Panc1 (cell line): ENCODE measurements at places on chromosomes 2 and 18.

DNA sequence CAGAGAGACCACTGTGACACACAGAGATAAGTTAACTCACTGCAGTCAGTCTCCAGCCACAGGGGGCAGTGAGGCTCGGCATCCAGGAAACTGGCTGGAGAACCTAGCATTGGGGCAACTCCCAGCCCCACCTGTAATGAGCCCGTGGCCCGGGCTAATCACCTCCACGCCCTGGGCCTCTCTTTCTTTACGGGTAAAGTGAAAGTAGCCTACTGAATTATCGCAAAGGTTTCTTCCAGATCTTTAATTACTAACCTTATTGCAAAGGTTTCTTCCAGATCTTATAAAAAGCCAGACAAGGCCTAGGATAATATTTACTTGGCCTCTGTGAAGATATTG, 45.7 kb upstream of the ACAA2 start:
- no peak overlapping the region for H3K27ac ChIP-seq
- DNase-seq: no peak
- no peak overlapping the region for H3K4me3 ChIP-seq
- no peaks in the 10 kb centered on the region for H3K36me3 ChIP-seq
- no peaks in the 10 kb centered on the region; the same call in 1 of the 2 replicates for H3K4me1 ChIP-seq

- H3K27ac ChIP-seq: no peak overlapping the region
- H3K36me3 ChIP-seq: no peaks in the 10 kb centered on the region
- H3K4me3 ChIP-seq: no peak overlapping the region
- H3K4me1 ChIP-seq: no peaks in the 10 kb centered on the region
- DNase-seq: no peak
- no peaks in the 10 kb centered on the region for H3K27me3 ChIP-seq
These were observed 252.4 kb downstream of the FSIP2 start for GRCh38 chr2:185990861-185991525.

- no peak overlapping the region for H3K4me3 ChIP-seq
- H3K27ac ChIP-seq: no peak overlapping the region
- peak; percentile 17 for DNase-seq
- no peaks in the 10 kb centered on the region for H3K4me1 ChIP-seq
These were observed 784.8 kb upstream of the CDH2 start for GRCh38 chr18:28961669-28962228.

DNA sequence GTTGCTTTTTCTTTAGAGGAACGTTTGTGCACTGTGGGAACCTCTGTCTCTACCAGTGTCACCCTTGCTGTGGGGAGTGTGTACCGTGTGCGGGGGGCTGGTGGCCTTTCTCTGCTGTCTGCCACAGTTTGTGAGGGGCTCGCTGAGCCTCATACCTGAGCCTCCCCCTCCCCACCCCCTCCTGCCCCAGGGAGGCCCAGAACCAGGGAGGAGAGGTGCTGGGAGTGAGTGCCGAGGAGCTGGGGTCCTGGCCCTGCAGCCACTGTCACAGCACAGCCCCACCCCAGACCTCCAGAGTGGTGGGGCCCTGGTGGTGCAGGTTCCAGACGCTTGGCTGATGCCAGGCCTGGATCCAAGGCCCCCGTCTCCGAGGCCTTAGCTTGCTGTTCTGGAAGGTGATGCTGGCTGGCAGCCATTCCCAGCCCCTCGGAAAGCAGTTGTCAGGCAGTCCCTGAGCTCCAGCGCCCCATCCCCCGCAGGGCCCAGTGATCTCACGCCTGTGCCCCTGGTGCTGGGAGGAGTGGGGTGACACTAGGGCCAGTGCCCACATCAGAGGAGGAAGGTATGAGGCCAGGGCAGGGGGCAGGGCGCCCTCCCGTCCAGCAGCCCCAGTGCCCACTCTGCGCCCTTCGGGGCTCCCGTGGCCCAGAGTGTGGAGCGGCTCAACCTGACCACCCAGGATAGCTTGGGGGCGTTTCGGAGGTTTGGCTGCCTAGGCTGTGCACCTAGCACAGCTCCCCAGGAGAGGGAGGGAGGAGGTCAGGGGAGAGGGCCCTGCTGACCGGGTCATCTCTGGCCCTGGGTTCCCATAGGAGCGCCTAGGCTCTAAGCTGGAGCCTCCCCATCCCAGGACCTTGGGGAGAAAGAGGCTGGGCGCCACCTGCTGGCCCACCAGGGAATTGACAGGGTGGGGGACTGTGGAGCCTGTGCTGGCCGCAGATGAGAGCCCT, 53.0 kb upstream of the ALPP start:
- no peak for DNase-seq
- no peaks in the 10 kb centered on the region for H3K36me3 ChIP-seq
- H3K4me1 ChIP-seq: peaks cover 7% of the 10 kb centered on the region
- H3K27me3 ChIP-seq: no peaks in the 10 kb centered on the region
- H3K27ac ChIP-seq: no peak overlapping the region

DNA sequence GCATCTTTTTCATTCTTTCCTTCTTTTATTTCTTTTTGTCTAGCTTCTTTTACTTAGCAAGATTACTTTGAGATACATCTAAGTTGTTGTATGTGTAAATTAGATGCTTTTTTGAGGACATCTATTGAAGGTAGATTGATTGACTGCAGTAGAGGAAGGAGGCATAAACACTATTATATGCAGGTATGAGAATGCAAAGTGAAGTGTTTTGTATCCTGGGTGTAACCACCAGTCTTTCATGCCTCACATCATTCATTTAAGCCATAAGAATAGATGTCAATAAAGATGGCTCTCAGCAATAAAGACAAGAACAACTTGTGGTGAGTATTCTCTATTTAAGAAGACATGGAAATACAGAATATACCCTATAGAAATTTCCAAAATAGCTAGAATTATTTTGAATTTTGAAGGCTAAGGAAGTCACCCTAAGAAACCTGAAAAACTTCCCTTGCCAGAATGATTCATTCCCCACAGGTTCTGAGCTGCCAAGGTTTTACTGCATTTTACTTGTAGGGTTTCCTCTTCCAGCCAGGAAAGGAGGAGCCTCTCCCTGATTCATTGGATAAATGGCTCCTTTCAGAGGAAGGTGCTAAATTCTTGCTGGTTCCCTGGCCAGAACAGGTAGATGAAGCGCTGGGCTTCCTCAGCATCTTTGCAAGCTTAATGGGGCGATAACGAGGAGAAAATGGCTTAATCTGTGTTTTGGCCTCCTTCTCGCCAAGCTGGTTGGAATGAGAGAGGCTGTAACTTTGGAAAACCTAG, 279.8 kb upstream of the SLC14A2 start:
- no peak for DNase-seq
- H3K27ac ChIP-seq: no peak overlapping the region
- H3K4me3 ChIP-seq: no peak overlapping the region
- H3K36me3 ChIP-seq: no peaks in the 10 kb centered on the region
- no peaks in the 10 kb centered on the region for H3K4me1 ChIP-seq
- H3K27me3 ChIP-seq: no peaks in the 10 kb centered on the region

GRCh38 chr18:37742436-37742835, 176.8 kb upstream of the CELF4 start:
- no peak overlapping the region for H3K27ac ChIP-seq
- H3K36me3 ChIP-seq: no peaks in the 10 kb centered on the region
- DNase-seq: no peak
- H3K4me3 ChIP-seq: no peak overlapping the region
- H3K27me3 ChIP-seq: no peaks in the 10 kb centered on the region; the same call in 1 of the 2 replicates
- H3K4me1 ChIP-seq: no peaks in the 10 kb centered on the region

DNA sequence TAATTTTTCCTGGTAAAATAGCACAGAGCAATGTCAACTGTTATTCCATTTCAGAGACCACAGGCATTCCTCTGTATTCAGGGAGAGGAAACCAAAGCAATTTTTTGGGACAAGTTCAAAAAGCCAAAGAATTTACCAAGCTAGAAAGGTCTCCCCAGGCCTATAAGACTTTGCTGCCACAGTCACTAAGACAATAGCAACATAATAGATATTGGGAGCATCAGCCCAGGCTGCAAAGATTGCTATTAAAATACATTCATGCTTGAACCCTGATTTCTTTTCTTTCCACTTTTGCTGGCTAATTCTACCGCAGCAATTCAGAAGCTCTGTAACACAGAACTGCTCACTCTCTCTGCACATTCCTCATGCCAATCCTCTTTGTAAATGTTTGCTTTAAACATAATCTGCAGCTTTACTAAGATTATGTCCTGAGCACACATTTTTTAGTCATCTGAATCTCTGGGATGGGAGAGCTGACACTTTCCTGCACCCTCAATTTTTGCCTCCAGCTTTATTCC, 76.3 kb downstream of the CLHC1 start:
- H3K27ac ChIP-seq: no peak overlapping the region
- no peaks in the 10 kb centered on the region for H3K36me3 ChIP-seq
- no peak overlapping the region for H3K4me3 ChIP-seq
- H3K27me3 ChIP-seq: no peaks in the 10 kb centered on the region
- peaks cover 12% of the 10 kb centered on the region for H3K4me1 ChIP-seq
- no peak for DNase-seq

DNA sequence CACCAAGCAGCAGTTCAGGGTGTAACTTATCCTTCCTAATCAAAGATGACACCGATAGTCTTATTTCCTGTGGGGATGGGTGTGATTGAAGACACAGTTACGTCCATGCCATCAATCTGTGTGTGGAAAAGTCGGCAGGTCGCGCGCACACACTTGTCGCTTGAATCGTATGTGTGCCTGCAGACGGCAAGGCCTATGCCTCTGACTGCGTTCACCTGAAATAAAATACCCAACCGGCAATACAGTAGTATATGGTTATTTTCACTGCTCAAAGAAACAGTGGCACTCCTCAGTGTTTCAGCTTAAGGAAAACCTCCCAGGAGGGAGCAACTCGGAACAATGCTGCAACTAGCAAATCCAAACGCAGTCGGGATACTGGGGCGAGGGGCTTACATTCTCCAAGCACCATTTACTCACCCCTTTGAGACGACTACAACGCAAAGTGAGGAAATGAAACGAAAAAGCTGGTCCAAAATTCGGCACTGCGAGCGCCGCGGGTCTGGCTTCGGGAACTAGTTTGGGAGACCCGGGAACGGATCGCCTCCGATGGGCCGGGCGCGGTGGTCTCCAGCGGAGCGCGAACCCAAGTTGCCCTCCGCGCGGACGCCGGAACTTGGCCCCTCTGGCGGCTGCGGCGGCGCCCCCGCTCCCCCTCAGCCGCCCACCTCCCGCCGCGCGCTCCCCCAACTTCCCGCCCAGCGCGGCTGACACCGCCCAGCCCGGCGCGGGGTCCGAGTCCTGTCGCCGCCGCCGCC, 675 bp downstream of the PRKD3 start:
- H3K4me3 ChIP-seq: peak overlapping the region; percentile 95
- peak overlapping the region; percentile 87 for H3K27ac ChIP-seq
- peaks cover 7% of the 10 kb centered on the region for H3K27me3 ChIP-seq
- peaks cover 3% of the 10 kb centered on the region; the same call in 1 of the 2 replicates for H3K36me3 ChIP-seq

DNA sequence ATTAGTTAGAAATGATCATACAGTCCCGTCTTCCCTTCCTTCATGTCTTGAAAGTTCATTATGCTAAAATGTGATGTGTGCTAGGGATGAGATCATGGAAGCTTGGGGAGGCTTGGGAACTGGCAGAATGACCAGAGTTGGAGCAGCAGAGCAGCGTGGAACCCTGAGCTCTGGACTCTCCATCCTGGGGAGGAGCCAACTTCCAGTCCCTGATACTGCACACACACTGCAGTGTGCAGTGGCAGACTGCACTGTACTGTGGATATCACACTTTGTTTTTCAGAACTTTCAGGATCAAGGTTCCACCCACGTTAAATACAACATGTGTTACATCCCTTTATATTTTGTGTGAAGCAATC, 27.3 kb upstream of the GREB1 start:
- no peak overlapping the region for H3K4me3 ChIP-seq
- H3K27me3 ChIP-seq: no peaks in the 10 kb centered on the region
- H3K4me1 ChIP-seq: no peaks in the 10 kb centered on the region
- H3K27ac ChIP-seq: no peak overlapping the region
- no peaks in the 10 kb centered on the region for H3K36me3 ChIP-seq
- no peak for DNase-seq

- no peaks in the 10 kb centered on the region for H3K36me3 ChIP-seq
- H3K4me3 ChIP-seq: no peak overlapping the region
- no peaks in the 10 kb centered on the region for H3K4me1 ChIP-seq
These were observed 173.0 kb upstream of the GATA6 start for GRCh38 chr18:21996351-21996826.

DNA sequence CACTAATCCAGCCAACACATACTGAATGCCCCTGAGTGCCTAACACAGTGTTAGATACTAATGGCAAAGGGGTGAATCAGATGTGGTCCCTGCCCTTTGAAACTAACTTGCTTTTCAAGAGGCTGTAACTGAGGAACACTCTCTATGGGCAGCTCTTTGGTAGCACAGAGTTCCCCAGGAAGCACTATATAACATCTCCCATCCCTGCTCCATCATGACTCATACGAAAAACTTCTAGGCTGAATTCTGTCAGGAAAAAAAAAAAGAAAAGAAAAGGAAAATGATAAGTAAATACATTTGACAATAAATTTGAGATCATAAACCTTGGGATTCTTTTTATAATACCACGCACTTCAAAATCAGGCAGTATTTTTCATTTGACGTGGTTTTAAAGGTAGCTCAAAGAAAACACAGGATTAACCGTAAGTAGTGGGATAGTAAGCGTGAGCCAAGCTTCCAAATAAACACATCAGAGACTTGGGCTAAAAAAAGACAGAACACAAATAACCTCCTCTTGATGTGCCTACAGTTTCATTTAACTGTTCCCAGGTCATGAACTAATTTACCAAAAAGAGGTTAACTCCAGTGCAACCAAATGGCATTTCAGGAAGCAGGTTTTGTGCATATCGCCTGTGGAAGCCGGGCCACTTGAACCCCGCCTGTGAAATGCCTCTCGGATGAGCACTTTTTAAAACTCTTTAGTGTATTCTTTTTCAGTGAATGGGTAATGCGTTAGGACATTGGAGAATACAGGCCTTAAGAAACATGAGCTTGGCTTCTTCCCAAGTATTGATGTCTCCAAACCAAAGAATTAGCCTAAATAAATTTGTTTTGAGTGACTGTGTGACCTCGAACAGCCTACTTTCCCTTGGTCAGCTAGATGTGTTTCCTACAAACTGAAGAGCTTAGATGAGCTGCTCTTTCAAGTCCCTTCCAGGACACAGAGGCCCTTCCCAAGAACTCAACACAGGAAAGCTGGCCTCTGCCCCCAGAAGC, 42.0 kb downstream of the RDH14 start:
- DNase-seq: no peak
- H3K36me3 ChIP-seq: no peaks in the 10 kb centered on the region
- no peaks in the 10 kb centered on the region; the same call in 1 of the 2 replicates for H3K27me3 ChIP-seq
- no peak overlapping the region for H3K4me3 ChIP-seq
- H3K27ac ChIP-seq: no peak overlapping the region
- peaks cover 3% of the 10 kb centered on the region; the same call in 1 of the 2 replicates for H3K4me1 ChIP-seq

DNA sequence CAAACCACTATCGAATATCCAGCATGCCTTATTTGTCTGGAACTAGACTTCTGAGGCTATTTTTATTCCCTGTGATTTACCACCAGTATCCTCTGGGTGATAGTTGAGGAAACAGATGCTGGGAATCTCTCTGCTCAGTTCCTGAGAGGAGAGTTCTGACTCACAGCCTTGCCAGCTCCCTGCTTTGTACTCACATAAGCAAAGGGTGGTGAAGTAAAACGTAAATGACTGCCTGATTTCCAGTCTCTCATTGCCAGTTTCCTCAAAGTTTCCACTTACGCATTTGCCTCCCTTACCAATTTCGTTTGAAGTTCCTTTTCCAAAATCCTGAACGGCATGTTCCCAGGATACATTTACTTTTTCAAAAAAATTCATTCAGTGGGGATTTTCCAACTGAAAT, 69.2 kb upstream of the HNRNPA3 start:
- H3K4me3 ChIP-seq: no peak overlapping the region
- H3K27ac ChIP-seq: no peak overlapping the region
- H3K36me3 ChIP-seq: no peaks in the 10 kb centered on the region

GRCh38 chr2:120508567-120509041, 162.7 kb downstream of the INHBB start:
- H3K27me3 ChIP-seq: no peaks in the 10 kb centered on the region
- no peak for DNase-seq
- H3K36me3 ChIP-seq: no peaks in the 10 kb centered on the region
- H3K27ac ChIP-seq: no peak overlapping the region
- H3K4me3 ChIP-seq: no peak overlapping the region
